Renal cortical epithelial cell (primary cell): ENCODE measurements at places on chromosomes 3 and 15. TPM values are rescaled to one million over a fixed set of nuclear protein-coding genes. Genes with fewer than 3 reads are reported as not detected.
A peak's percentile ranks its signal among the peaks of the same experiment; 100 is the strongest.

FANCD2OS gene
- not detected in 2 replicates for total RNA-seq

NLGN1 gene
- 8.2 and 20.4 TPM in 2 replicates for total RNA-seq

AHSG gene
- not detected in 2 replicates for total RNA-seq

CCDC39 gene
- total RNA-seq, result under 0.01 and 0.10 TPM in 2 replicates

SUSD5 gene
- total RNA-seq, result 0.45 and 1.0 TPM in 2 replicates

ANKUB1 gene
- total RNA-seq, result not detected in 2 replicates

PRKCI gene
- total RNA-seq, result 150 and 167 TPM in 2 replicates

ITPKA gene
- total RNA-seq, result 4.5 and 9.7 TPM in 2 replicates

RNU5B-1 gene
- total RNA-seq, result not detected in 2 replicates

APBA2 gene
- total RNA-seq, result 8.5 and 11.7 TPM in 2 replicates

SLC12A1 gene
- total RNA-seq, result 0.17 and 14.1 TPM in 2 replicates

SOX14 gene
- total RNA-seq, result not detected in 2 replicates

DNA sequence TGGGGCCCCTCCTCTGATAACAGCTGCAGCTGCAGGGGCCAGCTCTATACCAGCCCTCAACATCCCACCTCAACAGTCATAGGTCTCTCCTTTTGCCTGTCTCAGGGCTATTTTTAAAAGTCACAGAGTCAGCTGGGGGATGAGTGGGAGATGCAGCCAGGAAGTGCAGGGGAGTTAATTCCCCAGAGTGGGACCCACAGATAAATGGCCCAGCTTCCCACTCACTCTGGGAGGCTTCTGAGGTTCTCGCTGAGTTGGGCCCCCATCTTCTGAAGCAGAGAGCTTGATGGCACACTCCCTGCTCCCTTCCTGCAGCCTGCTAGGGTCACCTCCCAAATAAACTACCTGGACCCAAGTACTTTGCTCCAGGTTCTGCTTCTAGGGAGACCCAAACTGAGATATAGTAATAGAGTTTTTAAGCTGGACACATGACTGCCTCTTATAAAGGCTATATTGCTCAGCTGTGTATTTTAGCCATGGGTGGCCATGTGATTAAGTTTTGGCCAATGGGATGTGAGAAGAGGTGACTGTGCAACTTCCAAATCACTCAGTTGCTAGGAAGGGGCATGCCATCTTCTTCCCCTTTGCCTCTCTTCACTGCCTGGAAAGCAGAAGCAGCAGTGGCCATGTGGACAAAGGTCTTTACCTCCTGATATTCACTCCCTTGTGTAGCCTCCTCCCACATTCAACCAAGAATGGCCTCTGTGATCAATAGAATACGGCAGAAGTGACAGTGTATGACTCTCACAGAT is 15.5 kb upstream of the VIPR1 start:
- DNase-seq, result no peak

DNA sequence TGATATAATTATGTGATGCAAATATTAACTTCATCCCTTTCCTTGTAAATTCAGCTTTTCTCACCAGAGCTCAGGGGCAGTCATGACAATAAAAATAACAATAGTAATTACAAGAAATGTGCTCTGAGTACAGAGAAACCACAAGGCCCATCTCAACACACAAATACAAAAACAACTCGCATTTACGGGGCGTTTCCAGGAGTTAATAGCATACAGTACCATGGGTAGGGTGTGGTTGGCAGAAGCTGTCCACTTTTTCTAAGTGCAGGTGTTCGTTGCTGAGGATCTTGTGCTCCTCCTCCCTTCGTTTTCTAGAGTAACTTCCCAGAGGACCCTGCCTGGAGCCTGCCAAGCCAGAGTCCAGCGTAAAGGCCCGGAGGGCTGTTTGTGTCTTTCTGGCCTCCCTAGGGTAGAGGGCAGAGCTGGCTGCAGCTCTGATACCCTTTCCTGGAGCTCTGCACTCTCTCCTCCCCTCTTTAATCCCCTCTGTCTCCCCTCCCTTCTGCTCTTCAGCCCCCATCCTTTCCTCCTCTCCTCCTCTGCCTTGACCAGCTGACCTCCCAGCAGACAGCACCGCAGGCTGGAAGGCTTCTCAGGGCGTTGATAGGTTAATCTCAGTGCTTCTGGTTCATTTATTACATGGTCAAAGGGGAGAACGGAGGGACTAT is 11.4 kb downstream of the SEMA3G start:
- DNase-seq, result no peak

- no peak for DNase-seq
Measured at GRCh38 chr3:151501171-151501922, 40.5 kb upstream of the IGSF10 start.

DNA sequence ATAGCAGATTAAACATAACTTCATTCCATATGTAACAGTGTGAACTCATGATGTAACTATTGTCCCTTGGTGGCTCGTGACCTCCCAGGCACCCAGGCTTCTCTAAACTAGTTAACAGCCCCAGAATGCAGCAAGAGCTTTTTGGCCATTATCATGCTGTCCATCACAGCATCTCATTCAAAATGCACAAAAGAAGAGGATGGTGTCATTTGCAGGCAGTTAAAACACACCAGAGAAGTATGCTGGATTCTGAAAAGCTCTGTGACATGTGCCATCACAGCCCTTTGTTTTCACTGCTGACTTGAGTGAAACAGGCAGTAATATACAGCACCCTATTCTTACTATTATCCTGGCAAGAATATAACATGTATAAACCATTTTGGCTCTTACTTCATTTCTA is 117.6 kb upstream of the CHMP2B start:
- no peak for DNase-seq

- DNase-seq, result no peak
Measured at GRCh38 chr3:10817506-10817905, 1.5 kb downstream of the SLC6A11 start.

- DNase-seq, result no peak
Measured at GRCh38 chr15:66865622-66866611, 163.9 kb downstream of the SMAD6 start.

DNA sequence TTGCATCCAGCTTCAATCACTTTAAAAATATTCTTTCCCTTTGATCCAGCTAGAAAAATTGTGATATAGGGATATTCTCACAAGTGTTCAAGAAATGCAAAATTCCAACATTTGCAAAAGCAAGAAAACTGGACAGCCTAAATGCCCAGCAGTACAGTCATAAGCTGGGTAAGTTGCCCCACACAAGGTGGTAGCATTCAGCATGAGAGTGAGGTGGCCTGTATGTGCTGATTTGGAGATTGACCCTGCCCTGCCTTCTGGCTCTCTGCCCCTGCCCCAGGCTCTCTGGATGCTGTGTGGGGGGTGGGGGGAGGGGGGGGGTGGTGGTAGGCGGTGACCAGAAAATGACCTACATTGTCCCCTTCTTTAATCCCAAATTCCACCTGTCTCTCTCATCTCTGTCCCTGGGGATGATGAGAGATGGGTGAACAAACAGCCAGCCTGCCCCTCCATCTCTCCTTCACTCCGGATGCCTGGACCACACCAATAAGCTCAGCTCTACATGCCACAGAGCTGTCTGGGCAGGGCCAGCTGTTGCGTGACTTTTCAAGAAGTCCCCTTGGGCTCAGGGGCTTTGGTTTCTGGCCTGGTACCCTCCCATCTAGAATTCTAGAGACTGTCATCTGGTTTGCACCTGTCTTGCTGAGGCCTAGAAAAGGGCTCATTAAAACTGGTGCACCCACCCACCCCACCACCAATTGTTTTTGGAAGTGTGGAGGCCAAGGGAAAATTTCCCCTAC is 42.2 kb downstream of the SLC28A1 start:
- DNase-seq, result no peak

GRCh38 chr3:161940621-161940965 is 444.0 kb downstream of the OTOL1 start:
- no peak for DNase-seq

DNA sequence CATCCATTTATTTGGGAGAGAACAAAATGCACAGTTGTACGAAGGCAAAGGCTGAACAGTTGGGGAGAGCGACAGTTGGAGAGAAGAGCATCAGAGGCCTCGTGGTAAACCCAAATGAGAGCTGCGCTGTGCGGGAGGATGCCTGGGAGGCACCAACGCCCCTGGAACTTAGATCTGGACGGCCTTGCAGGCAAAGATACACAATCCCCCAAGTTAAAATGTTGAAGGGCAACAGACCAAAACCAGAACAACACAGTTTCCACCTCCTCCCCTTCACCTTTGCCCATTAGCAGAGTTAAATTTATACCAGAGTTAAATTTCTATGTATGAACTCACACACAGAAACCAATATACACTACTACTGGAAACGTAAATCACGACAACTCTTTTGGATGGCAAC is 339.6 kb downstream of the RORA start:
- DNase-seq, result peak; percentile 50

- no peak for DNase-seq
Measured at GRCh38 chr15:70361891-70362290, 264.2 kb upstream of the TLE3 start.

GRCh38 chr3:193929373-193929772 is 206.6 kb upstream of the HES1 start:
- no peak for DNase-seq

DNA sequence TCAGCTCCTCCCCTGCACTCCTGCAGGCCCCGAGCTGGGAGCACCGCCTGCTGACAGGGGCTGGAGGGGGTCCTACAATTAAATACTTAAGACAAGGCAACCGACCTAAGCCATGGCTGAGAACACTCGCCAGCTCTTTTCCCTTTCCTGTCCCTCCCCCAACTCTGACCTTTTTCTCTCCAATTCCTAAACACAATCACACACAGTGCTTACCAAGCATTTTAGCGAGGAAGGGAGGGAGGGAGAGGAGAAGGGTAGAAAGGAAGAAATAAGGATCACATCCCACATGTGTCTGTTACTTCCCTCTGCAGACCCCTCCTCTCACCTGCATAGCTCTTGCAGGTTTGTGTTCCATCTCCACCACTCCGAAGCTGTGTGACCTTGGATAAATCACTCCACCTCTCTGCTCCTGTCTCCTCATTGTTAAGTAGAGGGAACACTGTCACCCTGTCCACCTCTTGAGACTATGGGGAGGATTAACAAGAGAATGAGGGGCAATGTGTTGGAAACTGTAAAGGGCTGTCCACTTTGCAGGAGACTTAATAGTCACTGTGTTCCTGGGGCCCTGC is 63.6 kb downstream of the CYP11A1 start:
- no peak for DNase-seq

- DNase-seq, result no peak
Measured at GRCh38 chr3:124372775-124373174, 357.5 kb upstream of the UMPS start.

- DNase-seq, result peak; percentile 86
Measured at GRCh38 chr15:70569091-70569713, 194.2 kb downstream of the UACA start.

- DNase-seq, result peak; percentile 79
Measured at GRCh38 chr3:38458796-38459498, 5.3 kb downstream of the ACVR2B start.

DNA sequence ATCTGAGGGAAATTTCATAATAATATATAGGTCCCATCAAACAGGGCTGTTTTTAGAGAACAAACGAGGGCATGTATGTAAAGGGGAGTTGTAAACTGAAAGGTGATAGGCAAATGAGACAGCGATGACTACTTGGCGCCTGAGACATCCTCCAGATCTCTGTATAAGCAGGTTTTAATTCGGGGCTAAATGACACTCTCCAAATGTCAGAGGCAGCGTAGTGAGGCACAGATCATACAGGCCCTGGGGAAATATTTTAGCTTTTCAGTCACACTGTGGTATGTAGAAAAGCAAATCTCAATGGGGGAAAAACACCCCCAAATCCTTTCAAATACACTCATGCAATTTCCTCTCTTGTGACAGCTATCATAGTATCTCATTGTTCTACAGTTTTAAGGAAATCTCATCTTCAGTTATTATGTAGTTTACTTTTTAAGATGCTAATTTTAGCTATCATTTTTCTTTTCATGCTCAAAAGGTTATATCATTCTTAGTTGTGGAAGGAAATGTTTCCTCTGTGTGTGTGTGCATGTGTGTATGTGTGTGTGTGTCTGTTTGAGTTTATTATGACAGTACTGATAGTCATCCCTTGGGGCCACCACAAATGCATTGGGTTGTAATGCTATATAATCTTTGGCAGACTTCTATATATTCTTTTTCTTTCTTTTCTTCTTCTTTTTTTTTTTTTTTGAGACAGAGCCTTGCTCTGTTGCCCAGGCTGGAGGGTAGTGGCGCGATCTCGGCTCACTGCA is 1.1 kb downstream of the TPRG1 start:
- no peak for DNase-seq

- DNase-seq, result no peak
Measured at GRCh38 chr15:36885771-36886170, 214.6 kb downstream of the MEIS2 start.

DNA sequence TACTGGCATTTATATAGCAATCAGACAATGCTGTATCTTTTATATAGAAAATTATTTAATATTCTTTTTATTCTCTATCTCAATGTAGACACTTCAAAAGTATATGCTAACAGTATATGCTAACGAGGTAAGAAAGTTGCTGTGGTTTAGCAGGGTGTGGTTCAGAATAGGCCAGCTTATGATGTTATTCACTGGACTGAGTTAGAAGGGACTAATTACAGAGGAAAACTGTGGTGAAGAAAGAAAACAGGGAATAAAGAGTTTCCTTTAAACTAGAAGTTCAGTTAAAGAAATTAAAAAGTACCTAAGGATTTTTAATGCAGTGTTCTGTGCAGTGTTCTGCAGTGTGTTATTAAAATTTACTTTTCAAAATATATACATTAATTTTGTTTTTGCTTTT is 59.4 kb downstream of the MYO9A start:
- DNase-seq, result no peak

DNA sequence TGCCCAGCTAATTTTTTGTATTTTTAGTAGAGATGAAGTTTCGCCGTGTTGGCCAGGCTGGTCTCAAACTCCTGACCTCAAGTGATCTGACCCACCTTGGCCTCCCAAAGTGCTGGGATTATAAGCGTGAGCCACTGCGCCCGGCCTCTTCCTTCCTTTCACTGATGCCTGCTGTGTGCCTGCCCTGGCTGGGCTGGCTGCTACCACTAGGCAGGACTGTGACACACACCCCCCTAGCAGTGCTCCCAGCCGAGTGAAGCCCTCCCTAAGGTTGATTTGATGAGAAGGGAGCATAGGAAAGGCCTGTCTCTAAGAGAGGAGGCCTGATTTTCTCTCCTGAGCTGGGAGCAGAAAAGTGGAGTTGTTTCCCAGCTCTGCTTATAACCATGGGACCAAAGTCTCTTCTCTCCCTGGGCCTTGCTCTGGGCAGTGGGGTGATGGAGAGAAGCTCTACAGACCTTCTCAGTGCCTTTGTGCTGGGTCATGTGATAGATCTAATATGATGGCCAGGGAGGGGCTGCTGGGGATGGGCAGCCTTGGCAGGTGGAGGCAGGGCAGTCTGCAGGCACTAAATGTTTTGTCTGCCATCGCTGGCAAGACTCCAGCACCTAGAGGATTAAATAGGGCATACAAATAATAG is 20.1 kb upstream of the SFMBT1 start:
- DNase-seq, result no peak

- DNase-seq, result peak; percentile 54
Measured at GRCh38 chr3:144770915-144771351, 799.3 kb downstream of the DIPK2A start.

DNA sequence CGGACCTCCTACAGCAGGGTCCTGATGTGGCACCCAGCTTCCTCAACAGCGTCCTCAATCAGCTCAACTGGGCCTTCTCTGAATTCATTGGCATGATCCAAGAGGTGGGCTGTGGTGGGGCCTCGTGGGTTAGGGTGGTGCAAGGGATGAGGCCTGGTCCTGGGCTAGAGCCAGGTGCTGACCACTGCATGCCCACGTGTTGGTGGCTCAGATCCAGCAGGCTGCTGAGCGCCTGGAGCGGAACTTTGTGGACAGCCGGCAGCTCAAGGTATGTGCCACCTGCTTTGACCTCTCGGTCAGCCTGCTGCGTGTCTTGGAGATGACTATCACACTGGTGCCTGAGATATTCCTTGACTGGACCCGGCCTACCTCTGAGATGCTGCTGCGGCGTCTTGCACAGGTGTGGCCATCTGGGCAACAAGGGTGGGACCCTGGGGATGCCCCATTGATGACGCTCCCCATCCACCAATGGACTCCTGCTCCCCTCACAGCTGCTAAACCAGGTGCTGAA is 3.8 kb downstream of the AMIGO3 start:
- DNase-seq, result no peak
